ENCODE measurements at places on chromosomes 2 and 18. TPM values are rescaled to one million over a fixed set of nuclear protein-coding genes. Genes with fewer than 3 reads are reported as not detected.

DNA sequence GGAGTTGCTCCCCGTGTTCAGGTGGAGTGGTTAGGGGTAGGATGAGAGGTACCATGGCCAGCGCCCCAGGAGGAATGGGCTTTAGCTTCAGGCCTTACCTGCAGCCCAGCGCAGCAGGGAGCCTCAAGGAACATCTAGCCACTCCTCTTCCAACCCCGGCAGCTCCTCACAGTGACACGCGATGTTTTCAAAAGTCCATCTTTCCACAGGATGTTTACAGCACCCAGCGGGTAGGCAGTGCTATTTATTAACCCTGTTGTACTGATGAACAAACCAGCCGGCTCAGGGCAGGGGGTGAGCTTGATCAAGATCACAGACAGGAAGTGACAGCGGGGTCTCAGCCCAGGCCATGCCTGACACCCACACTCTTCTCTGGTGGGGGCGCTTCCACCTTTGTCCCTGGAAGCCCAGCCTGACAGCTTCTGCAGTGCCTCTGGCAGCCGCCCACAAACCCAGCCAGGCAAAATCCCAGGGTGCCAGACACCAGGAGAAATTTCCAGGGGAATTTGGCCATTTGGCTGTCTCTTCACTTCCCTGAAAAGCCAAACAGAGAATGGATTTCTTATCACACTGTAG is 18.4 kb upstream of the PRLH start:
- no peak for DNase-seq

GRCh38 chr2:42964439-42965083 is 172.2 kb upstream of the HAAO start:
- DNase-seq = no peak

DNA sequence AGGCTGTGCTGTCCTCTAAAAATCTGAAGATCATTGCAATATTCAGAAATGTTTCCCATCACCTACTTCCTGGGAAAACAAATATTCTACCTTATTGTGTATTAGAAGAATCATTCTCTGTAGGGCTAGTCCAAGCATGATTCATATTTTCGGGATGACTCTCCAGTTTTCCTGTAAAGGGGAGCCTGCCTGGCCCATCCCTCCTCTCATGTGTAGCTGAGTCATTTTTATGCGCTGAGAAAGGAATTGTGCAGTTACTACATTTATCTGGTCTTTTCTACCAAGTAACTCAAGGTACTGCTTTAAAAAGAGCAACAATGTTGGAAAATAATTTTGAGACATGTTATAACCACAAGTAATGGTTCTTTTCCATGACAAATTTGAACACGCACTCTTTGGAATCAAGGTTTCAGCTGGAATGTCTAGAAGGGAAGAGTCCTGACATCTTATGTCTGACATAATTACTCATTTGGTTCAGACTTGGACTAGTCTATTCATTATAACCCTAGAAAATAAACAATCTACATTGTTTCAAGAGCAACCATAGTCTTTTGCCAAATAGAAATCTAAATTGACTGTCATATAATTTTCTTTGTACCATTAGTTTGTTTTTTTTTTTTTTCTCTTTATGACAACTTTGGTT is 6.6 kb downstream of the DSG3 start:
- DNase-seq = no peak

OSBPL6 gene
- polyA plus RNA-seq = 4.6 TPM

CYTIP gene
- 20.4 TPM for polyA plus RNA-seq

DNA sequence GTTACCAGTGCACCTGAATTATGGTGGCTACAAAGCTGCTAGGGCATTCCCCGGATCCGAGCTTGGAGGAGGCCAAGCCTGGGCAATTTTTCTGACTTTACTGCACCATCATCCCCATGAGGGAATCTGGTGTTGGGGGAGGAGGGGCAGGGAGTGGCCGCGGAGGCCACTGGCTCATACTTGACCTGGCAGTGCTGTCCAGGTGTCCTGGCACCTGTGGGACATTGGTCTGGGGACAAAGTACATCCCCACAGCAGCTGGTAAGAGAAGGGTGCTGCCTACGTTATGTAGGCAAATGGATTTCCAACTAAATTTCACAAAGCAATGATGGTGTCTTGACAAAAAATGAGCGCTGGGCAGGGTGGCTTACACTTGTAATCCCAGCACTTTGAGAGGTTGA is 48.3 kb downstream of the KLHL29 start:
- no peak for DNase-seq

RUFY4 gene
- 0.69 TPM for polyA plus RNA-seq

DNA sequence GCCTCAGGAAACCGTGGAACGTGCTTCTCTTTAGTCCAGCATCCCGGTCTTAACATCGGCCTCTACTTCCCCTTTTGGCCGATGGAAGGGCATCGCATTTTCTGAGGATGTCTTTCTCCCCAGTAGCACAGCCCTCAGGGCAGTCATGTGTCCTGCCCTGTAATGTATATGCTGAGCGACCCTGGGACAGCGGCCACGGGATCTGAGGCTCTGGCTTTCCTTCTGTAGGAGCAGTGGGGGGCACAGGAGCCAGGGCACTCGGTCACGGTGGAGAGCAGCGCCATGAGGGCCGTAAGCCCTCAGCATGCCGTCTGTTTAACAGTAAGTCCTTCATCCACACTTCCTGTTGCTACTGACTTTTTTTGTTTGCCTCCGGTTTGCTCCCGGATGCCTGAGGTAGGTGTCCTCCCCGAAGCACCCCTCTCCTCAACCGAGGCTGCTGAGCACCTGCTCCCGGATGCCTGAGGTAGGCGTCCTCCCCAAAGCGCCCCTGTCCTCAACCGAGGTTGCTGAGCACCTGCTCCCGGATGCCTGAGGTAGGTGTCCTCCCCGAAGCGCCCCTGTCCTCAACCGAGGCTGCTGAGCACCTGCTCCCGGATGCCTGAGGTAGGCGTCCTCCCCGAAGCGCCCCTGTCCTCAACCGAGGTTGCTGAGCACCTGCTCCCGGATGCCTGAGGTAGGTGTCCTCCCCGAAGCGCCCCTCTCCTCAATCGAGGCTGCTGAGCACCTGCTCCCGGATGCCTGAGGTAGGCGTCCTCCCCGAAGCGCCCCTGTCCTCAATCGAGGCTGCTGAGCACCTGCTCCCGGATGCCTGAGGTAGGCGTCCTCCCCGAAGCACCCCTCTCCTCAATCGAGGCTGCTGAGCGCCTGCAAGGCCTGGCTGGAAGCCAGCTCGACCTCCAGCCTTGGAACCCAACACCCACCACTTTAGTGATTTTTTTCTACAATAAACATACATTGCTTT is 169.3 kb downstream of the HDAC4 start:
- no peak for DNase-seq

DNA sequence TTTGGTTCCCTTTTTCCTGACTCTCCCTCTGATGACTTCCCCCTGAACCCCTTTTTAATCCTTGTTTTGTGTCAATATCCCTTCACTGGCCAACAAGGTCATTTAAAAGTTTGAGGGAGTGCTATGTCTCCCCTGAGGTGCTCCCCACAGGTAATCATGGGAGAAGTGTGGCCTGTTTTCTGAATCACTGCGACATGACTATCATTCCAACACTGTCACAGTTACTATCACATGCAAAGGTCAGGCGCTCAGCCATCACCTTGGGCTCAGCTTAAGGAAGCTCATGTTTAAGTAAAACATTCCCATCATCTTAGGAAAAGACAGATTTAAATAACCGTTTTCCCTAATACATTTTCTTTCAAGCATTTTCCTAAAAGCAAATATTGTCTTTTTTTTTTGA is 20.9 kb upstream of the ACAA2 start:
- peak; percentile 69 for DNase-seq

- DNase-seq = no peak
Observed at GRCh38 chr2:101089419-101089818, 61.8 kb downstream of the TBC1D8 start.

DNA sequence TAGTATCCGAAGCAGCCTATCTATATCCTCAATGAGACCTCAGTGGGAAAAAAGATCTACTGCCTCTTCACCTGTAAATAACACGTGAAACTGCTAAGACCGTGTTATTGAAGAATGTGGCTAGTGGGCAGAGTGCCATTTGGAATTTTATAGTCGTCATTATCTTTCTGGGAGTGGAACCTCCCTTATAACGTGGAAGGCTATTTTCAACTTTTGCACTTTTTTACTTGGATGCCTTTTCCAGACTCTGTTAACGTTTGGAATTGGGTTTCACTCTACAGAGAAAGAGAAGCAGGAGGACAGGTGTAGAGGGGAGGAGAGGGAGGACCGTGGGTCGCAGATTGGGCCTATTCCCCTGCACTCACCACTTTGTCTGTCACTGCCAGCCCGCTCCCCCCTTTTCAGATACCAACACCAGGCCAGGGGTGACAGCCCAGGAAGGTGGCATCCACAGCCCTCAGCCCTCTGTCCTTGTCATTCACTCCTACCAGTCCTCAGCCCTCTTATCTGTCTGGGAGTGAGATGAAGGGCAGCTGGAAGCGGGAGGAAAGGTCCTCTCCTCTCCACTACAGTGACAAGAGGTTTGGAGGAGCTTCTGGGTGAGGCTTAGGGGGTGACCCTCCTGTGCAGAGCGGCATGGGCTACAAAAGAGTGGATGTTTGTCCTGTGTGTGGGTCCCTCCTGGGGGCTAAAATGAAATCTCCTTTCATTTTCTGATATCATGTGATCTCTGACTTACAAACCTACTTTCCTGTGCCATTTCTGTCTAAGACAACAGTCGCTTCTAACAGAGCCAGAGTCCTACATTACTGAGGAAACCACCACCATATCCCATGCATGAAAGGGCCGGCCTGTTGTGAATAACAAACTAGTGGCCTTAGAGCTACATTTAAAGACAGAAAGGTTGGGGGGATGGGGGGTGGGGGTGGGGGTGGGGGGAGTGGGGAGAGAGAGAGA is 23.9 kb upstream of the CEP68 start:
- DNase-seq = peak; percentile 48

DNA sequence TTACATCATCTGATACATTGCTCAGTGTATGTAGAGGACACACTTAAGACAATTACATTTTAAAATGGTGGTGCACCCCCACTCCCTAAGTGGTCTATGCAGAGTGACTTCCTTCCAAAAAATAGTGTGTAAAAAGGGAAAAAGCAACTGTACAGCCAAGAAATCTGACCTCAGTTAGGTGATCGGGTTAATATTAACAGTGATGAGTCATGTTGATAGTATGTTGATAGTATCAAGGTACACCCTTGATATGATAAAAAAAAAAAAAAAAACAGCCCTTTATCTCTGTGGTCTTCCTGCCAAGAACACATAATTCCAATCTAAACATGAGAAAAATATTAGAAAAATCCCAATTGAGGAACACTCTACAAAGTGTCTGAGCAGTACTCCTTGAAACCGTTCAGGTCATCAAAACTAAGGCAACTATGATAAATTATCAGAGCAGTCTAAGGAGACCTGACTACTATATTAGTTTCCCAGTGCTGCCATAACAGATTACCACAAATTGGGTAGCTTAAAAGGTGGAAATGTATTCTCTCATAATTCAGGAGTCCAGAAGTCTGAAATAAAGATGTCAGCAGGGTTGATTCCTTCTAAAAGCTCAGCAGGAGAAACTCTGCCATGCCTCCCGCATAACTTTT is 171.9 kb downstream of the ARHGAP28 start:
- no peak for DNase-seq

RBM44 gene
- 0.49 TPM for polyA plus RNA-seq

DNA sequence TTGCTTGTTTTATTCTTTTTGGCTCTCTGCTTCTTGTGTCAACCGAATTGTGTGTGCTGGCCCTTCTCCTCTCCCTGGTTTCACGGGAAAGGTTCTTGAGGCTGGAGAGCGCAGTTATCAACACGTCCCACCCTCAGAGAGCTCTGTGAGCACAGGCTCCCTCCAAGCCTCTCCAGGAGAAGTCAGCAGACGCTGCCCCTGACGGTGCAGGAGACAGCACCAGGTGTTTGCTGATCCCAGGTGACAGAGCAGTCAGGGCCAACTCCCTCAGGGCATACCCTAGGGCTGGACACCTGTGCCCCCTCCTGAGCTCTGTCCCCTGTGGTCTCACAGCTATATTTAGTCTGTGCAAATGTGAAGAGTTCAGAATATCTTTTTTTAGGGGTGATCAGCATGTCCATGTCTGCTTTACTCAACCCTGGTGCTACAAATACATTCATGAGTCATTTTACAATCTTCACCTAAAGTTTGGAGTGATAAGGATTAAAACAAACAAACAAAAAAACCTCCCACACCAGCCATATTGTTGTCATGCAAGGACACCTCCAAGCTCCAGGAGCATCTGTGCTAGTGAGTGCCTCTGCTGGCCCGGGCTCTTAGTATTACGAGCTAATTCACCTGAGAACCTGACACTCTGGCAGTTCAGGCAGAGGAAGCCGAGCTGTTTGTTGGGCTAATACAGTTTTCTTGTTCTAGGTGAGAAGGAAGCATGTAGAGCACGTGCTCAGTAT is 65.9 kb upstream of the TMEM200C start:
- DNase-seq = no peak

HOXD13 gene
- polyA plus RNA-seq = not detected
